ENCODE measurements at places on chromosomes 3 and 15.
A peak's percentile ranks its signal among the peaks of the same experiment; 100 is the strongest.

- DNase-seq = no peak
Measured at GRCh38 chr15:38406436-38406835, 47.5 kb upstream of the FAM98B start.

DNA sequence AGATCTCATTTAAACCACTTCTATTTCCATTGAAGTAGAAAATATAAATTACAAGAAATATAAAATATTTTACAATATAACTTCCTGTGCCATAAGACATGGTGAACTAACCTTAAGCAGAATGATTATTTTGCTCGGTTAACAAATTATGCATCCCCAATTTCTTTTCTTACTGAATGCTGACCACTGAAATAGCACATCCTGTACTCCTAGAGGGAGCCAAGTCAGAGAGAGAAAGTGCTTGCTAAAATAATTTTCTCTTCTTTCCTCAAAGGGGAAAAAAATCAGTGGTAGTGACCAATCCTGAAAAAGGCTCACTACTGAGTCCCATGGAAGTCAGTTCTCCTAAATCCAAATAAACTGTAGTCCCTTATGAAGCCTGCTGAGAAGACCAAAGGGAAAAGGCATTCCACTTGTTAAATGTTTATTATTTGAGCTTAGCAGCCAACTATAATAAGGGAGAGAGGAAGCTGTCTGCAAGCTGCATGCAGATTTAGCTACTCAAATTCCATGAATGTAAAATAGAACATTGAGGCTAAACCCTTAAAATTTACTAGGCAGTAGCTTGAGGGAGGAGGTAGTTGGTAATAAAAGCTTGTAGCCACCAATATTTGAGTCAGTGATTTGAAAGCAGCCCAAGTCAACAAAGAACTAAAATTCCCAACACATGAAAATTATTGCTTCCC, 33.1 kb downstream of the CEP152 start:
- no peak for DNase-seq

GRCh38 chr3:79414035-79414434, 353.8 kb downstream of the ROBO1 start:
- no peak for DNase-seq

DNA sequence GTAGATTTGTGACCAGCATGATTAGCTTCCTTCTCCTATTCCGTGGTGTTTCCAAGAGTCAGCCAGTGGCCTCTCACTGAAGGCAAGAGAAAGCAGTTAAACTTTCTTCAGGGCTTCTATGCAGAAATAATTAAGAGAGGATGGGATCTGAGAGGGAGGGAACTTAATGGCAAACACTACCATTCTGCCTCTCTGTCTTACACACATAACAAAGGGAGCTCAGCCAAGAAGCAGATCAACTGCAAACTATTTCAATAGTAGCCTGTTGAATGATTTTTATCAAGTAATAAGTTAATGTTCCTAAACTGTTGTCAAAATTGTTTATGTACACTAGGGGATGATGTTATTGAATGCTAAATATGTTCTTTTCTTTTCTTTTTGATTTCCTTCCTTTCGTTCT, 11.8 kb downstream of the OXSR1 start:
- no peak for DNase-seq

DNA sequence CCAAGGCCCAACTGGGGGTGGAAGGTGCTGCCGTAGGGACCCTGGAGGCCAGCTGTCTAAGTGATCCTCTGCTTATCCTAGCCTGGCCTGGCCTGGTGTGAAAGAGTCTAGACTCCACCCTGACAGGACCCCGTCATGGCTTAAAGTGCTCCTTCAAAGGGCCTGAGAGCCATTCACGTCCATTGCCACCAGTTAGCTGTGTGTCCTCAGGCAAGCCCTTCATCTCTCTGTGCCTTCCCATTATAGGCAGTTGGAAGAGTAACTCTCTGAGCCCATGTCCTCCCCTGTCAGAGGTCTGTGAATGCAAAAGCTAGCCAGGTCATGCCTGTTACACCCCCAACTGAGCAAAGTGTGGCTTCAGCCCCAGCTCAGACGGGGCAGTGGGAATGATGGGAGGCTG, 9.1 kb upstream of the DNAH1 start:
- no peak for DNase-seq

DNA sequence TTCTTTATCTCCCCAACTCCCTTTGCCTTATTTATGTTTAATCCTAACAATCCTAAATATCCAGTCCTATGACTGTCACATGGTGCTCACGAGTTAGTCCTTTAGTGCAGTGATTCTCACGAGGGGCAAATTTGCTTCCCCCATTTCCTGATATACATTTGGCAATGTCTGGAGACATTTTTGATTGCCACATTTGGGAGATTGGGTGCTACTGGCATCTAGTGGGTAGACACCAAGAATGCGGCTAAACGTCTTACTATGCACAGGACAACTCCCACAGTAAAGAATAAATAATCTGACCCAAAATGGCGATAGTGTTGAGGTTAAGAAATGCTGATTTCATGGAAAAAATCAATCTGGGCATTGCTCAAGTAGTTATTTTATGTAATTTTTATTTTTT, 466.5 kb downstream of the ROBO2 start:
- no peak for DNase-seq

DNA sequence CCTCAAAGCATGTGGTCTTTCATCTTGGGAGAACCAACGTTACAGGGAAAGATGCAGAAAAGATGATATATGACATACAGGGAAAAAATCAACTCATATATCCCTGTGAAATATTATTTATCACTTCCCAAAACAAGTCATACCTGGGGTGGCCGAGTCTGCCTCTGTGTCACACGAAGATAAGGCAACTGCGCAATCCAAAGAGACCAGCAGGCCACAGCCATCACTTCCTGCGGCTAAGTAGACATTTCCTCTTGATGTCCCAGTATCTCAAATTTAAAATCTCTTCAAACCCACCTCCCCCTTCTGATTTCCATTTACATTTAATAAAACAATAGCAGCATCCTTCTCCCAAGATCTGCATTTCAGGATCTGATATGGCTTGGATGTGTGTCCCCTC, 71.5 kb downstream of the IGF2BP2 start:
- no peak for DNase-seq

GRCh38 chr3:127794402-127794801, 27.9 kb downstream of the MGLL start:
- no peak for DNase-seq

GRCh38 chr3:98734306-98734705, 28.8 kb upstream of the ST3GAL6 start:
- no peak for DNase-seq

DNA sequence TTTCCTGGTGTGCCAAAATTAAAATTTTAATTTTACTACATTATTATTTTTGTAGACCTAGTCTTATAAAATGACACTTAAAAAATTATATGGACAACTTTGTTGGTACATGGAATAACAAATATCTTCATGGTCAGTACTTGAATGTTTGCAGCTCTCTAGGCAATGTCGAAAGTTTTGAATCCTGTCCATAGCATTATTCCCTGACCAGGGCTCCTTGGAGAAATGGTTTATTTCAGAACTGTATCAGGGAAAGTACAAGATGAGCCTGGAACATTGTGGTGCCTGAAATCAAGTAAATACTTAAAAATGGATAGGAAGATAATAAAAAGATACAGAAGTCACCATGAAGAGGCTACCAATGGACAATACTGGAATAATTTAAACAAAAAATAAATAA, 47.6 kb downstream of the ALDH1A2 start:
- no peak for DNase-seq

DNA sequence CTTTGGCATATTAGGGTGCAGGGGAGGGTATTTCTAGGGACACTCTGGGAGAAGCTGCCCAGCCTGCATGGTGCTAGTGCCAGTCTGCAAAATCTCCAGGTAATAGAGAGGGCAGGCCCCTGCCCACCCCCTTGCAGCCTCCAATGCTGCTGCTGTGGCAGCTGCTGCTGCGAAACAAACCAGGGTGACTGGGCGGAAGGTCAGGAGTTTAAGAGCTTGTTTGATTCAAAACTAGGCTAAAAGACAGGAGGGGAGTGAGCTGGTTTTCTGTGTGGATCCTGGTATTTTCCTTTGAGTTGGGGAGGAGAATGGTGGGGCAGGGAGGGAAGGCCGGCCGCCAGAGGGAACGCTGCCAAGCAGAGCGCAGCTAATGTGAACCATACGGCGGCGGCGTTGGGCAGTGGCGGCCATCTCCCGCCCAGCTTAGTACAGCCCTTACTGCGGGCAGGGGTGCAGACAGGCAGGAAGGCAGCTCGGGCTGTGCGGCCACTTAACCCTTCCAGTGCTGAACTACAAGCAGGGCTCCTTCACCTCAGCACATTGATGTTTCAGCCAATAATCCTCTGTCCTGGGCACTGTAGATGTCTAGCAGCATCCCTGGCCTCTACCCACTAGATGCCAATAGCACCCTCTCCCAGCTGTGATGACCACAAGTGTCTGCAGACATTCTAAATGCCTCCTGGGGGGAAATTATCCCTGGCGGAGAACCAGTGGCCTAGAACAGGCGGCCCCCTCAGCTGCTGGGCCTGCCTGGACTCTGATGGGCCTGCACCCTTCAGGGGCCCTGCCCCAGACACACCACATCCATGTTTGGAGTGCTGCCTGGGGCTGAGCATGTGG, 125.7 kb downstream of the EEFSEC start:
- no peak for DNase-seq

GRCh38 chr3:70990723-70991122, 592.8 kb downstream of the FOXP1 start:
- no peak for DNase-seq

GRCh38 chr3:12629560-12629959, 34.4 kb downstream of the RAF1 start:
- no peak for DNase-seq

GRCh38 chr15:87846746-87847145, 409.8 kb downstream of the NTRK3 start:
- no peak for DNase-seq

- peak; percentile 11 for DNase-seq
Measured at GRCh38 chr3:51715231-51715976, 8.5 kb downstream of the GRM2 start.

GRCh38 chr3:189232790-189233189, 61.0 kb downstream of the TPRG1 start:
- DNase-seq = no peak

DNA sequence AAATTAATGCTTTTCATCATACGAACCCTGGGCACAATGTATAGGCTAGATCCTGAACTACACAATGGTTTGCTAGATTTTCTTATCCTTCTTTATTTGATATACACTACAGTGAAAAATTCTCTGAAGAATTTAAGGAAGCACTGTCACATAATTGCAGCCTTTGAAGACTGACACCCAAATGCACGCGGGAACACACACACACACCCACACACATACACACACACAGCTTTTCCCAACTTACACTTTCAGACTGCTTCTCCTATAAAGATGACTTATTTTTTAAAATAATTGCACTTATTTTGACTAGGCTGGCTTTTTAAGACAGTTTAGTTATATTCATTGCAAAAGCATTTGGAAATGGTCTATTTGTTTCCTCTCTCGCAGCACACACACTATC, 70.0 kb upstream of the LRRN1 start:
- no peak for DNase-seq

- DNase-seq = peak; percentile 61
Measured at GRCh38 chr15:99409097-99409473, 156.7 kb upstream of the MEF2A start.

- no peak for DNase-seq
Measured at GRCh38 chr15:70856177-70856883, 2.4 kb upstream of the LARP6 start.

DNA sequence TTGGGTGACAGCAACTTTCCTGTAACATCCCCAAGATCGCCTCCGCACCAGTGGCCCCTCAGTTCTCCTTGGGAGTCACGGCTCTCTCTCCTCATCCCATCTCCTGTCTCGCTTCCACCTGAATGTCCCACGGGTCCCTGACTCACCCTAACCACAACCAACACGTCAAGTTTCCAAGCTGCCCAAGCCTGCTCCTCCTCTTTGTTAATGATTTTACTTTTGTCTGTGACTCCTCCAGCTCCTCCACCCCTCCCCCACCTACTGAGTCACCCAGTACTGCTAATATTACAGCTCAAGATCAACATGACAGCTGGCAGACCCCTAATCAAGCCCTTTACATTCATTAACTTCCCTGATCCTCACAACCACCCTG, 39.3 kb downstream of the BDH1 start:
- no peak for DNase-seq

DNA sequence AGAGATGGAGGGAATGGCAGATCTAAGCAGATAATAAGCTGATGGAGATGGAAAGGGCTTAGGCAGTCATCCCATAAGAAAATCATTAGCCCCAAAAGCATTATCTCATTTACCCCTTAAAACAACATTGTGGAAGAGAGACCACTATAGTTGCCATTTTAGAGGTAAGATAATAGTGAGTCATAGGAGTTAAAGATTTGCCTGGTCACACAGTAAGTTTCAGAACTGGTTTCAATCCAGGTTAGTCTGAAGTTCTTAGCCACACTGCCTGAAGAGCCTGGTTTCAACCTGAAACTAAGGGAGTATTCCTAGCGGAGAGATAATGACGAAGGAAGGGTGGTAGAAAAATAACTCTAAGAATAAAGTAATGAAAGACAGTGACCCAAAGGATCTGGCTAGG, 13.0 kb upstream of the UBR1 start:
- DNase-seq = no peak

DNA sequence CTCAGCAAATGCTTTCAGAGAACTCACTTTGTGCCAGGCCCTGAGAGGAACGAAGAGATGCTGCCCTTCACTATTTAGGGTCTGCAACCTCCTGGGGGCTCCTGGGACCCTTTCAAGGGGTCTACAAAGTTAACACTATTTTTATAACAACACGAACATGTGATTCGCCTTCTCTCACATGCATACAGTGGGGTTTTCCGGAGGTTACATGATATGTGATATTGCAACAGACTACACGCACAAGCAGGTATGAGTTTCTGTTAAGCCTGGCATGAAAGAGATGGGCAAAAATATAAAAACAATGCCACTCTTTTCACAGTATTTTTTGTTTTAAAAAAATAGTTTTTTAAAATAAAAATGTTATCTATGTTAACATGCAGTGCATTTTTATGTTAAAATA, 10.3 kb downstream of the STARD5 start:
- DNase-seq = no peak

DNA sequence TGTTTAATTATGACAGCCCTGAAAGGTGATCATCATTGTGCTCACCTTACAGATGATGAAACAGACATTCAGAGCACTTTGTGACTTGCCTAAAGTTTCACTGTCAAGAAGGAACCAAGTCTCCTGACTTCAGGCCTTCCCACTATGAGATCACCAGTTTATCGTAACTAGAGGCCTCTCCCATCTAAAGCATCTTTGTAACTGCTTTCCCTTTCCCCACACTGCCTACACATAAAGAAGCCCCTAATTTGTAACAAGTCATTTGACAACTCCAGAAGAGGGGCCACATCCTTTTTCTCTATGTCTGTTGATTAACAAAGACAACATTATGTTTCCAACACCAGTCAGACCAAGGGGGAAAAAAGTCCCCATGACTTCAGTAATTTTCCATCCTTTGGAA, 1.1 kb downstream of the KLHL6 start:
- DNase-seq = peak; percentile 32
